ENCODE measurements at places on chromosomes 11 and 22. TPM values are rescaled to one million over a fixed set of nuclear protein-coding genes. Genes with fewer than 3 reads are reported as not detected.

Gene THY1
- 129 TPM for total RNA-seq

Gene TYMP
- total RNA-seq, result 3.7 TPM

Gene PRSS23
- 717 TPM for total RNA-seq

Gene HPX
- total RNA-seq, result 1.9 TPM

Gene OR51B2
- not detected for total RNA-seq

Gene OR4D11
- not detected for total RNA-seq

Gene OSBPL5
- 34.2 TPM for total RNA-seq

Gene IGSF22
- total RNA-seq, result 0.05 TPM

Gene CRY2
- total RNA-seq, result 14.4 TPM

Gene MMP3
- not detected for total RNA-seq

Gene CASP4
- total RNA-seq, result 0.86 TPM

Gene SLC5A12
- total RNA-seq, result 0.14 TPM

Gene SREBF2
- total RNA-seq, result 72.5 TPM

Gene B3GAT1
- total RNA-seq, result 1.9 TPM

Gene OR6A2
- total RNA-seq, result 0.09 TPM

Gene IL10RA
- 0.12 TPM for total RNA-seq

Gene RCOR2
- 20.3 TPM for total RNA-seq

Gene TESMIN
- total RNA-seq, result 1.7 TPM

Gene APOL5
- total RNA-seq, result not detected

Gene MPEG1
- total RNA-seq, result not detected

Gene SLC15A3
- total RNA-seq, result 66.3 TPM

Gene OR8G1
- total RNA-seq, result not detected

Gene FAT3
- total RNA-seq, result 41.0 TPM

Gene VWA5A
- total RNA-seq, result 8.6 TPM

Gene OR52B6
- total RNA-seq, result not detected

Gene LMO2
- 1.8 TPM for total RNA-seq

Gene CCDC15
- total RNA-seq, result 1.0 TPM

Gene DRICH1
- total RNA-seq, result not detected

Gene OR56A3
- not detected for total RNA-seq

Gene DEFB131B
- total RNA-seq, result not detected
